ENCODE measurements at places on chromosomes 5 and 9. TPM values are rescaled to one million over a fixed set of nuclear protein-coding genes. Genes with fewer than 3 reads are reported as not detected.

- no peak for DNase-seq
These were observed 227.3 kb upstream of the GLRA1 start for GRCh38 chr5:152151940-152152339.

GRCh38 chr9:69822116-69822750, 1.6 kb downstream of the CFAP95 start:
- no peak for DNase-seq

DNA sequence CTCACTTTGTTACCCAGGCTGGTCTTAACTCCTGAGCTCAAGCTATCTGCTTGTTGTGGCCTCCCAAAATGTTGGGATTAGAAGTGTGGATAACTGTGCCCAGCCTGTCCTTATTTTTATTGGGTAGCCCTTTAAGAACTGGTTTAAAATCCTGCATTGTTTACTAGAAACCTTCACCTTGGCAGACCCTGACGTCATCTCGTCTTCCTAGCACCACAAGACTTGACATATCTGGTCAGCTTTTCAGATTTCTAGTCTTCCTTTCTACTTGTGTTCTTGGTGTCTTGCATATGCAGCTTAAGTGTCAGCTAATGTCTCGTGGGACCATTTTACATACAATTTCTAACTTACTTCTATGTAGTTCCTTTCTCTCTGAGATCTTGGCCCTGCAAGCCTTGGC, 258.9 kb downstream of the IZUMO3 start:
- no peak for DNase-seq

DNA sequence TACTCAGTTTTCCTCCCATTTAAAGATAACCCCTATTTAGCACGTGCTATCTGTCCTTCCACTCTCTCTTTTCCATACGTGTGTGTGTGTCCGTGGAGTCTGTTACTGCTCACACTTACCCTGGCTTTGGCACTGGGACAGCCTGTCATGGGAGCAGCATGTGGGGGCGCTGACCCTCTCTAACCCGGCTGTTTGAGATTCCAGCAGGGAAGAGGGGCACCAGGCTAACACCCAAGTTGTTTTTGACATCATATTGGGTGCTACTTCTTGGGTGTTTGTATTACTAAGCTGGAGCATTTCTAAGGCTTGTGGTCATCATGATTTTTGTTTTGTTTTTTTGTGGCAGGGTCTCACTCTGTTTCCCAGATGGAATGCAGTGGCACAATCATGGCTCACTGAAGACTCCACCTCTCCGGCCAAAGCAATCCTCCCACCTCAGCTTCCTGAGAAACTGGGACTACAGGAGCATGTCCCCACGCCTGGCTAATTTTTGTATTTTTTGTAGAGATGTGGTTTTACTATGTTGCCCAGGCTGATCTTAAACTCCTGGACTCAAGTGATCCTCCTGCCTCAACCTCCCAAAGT, 56.9 kb upstream of the SIMC1 start:
- DNase-seq: no peak

FAM221B gene
- total RNA-seq: not detected

ANKRD18B gene
- total RNA-seq: 10.8 TPM

Data from esophagus squamous epithelium (tissue), 5 donors.